CD4-positive, alpha-beta memory T cell (primary cell): ENCODE measurements at places on chromosomes 2 and 18. TPM values are rescaled to one million over a fixed set of nuclear protein-coding genes. Genes with fewer than 3 reads are reported as not detected.

The TYMS gene
- not detected for total RNA-seq

The SERPINB10 gene
- not detected for total RNA-seq

The TGFA gene
- total RNA-seq, result 4.2 TPM

The IL1A gene
- not detected for total RNA-seq

The BUB1 gene
- total RNA-seq, result 2.9 TPM

The PPP1R1C gene
- not detected for total RNA-seq

The LAMA3 gene
- total RNA-seq, result not detected

The NOTO gene
- not detected for total RNA-seq

The SERPINB3 gene
- not detected for total RNA-seq

The ANKRD53 gene
- total RNA-seq, result not detected

The STAT4 gene
- total RNA-seq, result 114 TPM

The RAD51AP2 gene
- not detected for total RNA-seq

The CAPN14 gene
- 0.61 TPM for total RNA-seq

The DSG3 gene
- total RNA-seq, result not detected

The LOXHD1 gene
- not detected for total RNA-seq

The SLC5A7 gene
- not detected for total RNA-seq

The KCNG2 gene
- not detected for total RNA-seq

The PSMA8 gene
- 0.67 TPM for total RNA-seq

The AGBL5 gene
- total RNA-seq, result 12.2 TPM

The ANKRD62 gene
- total RNA-seq, result not detected
